ENCODE measurements at places on chromosomes 16 and 17.
A peak's percentile ranks its signal among the peaks of the same experiment; 100 is the strongest.

DNA sequence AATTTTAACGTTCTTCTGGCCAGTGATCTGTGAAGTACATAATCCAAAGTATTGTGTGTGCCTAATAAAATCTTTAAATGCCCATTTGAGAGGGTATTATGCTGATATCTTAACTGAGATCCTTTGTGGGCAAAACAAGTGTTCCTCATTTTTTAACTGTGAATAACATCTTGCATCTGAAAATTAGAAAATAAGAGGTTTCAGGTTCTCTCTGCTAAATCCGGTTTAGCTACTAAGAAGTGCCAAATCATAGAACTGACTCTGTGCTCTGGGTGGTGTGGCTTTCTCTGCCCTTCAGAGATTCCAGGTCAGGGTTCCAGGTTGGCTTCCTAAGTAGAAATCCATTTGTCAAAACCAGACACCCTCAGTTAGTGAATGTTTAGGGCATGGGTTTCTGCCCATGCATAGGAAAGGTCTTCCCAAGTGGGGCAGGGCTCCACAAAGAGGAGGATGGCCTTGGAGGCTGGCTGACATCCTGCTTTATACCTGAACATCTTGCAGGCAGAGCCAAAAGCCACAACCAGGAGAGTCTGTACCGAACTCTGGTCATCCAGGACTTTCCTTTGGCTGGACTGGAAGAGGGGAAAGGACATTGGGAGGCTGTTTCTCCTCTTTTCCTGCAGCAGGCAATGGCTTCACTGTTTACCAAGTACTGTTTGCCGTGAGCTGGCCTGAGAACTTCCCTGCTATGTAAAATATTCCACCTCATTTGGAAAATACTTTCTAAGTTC, 8.5 kb downstream of the ALDH3A2 start:
- DNase-seq, result no peak

DNA sequence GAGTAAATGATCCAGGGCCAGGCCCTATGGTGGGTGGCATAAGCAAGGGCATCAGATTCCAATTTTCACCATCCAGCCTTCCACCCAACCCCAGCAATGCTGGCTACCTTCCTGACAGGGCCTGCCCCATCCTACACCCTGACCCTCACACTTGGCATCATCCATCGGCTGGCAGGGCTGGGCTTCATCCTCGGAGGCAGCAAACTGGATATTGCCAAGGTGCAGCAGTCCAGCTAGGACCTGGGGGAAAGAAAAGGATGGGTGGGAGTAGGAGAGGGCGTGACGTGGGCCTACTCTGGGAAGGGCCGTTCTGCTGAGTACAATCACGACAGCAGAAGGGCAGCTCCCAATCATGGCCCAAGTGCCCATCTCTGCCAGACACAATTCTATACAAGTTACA, 23.5 kb downstream of the MYO19 start:
- DNase-seq, result no peak

DNA sequence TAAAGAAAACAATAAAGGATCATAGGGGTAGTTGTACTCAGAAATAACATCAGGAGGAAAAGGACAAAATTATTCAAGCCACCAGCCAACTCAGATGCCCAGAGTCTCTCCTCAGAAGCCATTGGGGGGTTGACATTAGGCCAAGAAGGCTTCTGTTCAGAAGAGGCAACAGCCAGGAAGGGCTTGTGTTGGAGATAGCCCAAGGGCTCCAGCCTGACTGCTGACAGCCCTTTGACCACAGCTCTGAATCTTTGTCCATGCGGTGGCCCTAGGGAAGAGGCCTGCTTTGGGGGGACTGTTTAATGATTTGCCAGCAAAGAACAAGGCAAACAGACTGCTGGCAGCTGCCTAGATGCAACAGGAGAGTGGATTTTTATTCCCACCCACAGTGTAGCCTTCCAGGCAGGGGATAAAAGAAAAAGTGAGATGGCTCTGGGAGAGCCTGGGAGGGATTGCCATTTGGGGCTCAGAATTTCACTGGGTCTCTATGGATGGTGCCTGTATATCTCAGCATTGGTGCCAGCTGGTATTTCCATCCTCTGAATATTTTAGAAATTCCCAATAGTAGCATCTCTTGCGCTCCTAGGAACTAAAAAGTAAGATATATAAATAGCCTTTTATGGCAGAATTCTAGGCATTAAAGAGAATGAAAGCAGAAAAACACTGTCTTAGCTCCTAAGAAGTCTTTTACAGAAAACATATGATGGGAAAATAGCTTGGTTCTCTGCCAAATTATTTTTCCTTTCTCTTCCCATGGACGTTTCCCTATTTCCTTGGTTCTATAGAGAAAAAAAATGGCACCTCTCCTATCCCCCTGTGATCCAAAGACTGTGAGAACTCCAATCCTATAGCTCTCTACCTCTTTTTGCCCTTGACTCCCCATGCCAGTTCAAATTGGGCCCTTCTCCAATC, 29.4 kb upstream of the SUPT4H1 start:
- no peak for DNase-seq

GRCh38 chr16:25374556-25374955, 116.9 kb upstream of the ZKSCAN2 start:
- DNase-seq, result no peak

- no peak for DNase-seq
Observed at GRCh38 chr16:57270221-57271062, 14.0 kb downstream of the PLLP start.

- no peak for DNase-seq
Observed at GRCh38 chr16:23745263-23745662, 9.6 kb upstream of the CHP2 start.

GRCh38 chr16:73011926-73012325, 36.0 kb downstream of the ZFHX3 start:
- no peak for DNase-seq

GRCh38 chr17:9079461-9080103, 58.3 kb downstream of the NTN1 start:
- peak; percentile 4 for DNase-seq

DNA sequence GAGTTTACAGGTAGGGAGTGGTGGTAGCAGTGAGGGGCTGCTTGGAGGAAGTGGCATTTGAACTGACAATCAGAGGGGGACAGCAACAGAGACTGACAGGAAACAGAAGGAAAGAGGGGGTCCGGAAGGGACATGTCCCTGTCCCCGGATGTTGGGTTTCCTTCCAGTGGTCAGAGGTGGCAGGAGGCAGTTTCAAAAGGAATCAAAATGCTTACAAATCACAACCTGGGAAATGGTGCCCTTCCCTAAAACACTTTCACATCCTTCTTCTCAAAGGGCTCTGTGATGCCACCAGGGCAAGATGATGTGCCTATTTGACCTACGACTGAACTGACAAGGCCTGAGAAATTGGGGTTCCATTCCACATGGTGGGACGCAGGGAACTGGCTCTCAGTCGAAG, 19.7 kb downstream of the ADGRG1 start:
- no peak for DNase-seq

DNA sequence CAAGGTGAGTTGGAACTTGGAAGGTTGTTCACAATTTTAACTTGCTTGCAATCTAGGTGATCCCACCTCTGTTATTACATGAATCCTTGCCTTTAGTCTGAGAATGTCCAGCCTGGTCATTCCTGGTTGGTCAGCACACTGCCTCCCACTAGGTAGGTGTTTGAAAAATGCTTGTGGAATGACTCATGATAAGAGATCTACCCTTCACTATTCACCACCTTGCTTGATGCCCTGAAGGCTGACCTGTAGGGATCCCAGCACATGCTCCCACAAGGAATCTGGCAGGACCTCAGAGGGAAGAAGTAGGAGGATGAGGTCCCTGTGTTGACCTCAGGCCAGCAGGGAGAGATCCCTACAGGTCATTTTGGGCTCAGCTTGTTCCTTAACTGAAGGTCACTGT, 30.2 kb upstream of the ABCA3 start:
- DNase-seq, result no peak

- no peak for DNase-seq
Observed at GRCh38 chr16:75007443-75007842, 8.6 kb downstream of the ZNRF1 start.

DNA sequence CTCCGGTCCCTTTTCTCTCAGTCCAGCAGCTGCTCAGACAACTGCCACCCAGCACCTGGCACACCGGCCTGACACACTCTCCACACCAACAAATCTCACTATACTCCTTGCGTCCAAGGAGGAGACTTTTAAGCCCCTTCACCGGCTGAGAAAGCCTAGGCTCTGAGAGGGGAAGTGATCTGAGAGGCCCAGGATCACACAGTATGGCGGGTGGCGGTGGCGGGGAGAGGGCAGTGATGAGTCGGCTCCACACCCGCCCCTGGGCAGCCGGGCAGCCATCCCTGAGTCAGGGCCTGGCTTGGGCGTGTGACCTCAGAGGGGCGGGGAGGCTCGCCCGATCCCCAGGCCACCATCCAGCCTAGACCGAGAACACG, 569 bp downstream of the FLII start:
- DNase-seq, result peak; percentile 47

DNA sequence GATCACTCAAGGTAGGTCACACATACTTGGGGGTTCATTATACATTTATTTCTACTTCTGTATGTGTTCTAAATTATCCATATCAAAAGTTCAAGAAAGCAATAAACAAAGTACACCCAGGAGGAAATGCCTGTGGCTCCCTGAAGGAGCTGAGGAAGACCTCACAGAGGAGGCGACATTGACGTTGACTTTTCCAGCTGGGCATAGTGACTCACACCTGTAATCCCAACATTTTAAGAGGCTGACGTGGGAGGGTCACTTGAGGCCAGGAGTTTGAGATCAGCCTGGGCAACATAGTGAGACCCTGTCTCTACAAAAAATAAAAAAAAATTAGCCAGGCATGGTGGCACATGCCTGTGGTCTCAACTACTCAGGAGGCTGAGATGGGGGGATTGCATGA, 16.3 kb downstream of the ITGAD start:
- DNase-seq, result no peak

DNA sequence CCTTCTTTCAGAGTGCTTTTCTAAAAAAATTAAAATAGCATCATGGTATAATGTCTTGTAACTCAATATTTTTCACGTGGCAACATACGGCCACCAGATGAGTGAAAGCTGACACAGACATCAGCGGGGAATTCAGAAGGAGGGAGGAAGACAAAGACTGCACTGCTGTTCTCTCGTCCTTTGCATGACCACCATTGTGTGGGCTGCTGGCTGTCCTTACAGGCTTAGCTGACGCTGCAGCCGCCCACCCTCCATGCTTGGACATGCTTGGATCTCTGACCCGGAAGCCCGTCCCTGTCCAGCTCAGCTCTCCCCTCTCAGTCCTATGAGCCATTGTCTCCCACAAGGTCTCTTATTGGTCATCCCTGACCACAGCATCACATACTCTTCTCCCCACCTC, 11.4 kb upstream of the MLYCD start:
- DNase-seq, result no peak

GRCh38 chr17:31902693-31903092, 1.2 kb upstream of the UTP6 start:
- no peak for DNase-seq

DNA sequence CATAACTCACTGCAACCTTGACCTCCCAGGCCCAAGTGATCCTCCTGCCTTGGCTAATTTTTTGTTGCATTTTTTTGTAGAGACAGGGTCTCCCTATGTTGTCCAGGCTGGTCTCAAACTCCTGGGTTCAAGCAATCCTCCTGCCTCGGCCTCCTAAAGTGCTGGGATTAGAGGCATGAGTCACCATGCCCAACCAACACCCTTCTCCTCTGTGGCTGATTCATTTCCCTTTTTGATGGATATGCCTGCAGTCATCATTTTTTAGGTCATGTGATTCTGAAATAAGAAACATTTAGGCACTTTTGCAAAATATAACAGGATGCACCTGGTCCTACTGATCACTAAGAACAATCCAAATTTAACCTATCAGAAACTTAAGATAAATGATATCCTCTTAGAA, 44.0 kb upstream of the YPEL2 start:
- DNase-seq, result peak; percentile 2

DNA sequence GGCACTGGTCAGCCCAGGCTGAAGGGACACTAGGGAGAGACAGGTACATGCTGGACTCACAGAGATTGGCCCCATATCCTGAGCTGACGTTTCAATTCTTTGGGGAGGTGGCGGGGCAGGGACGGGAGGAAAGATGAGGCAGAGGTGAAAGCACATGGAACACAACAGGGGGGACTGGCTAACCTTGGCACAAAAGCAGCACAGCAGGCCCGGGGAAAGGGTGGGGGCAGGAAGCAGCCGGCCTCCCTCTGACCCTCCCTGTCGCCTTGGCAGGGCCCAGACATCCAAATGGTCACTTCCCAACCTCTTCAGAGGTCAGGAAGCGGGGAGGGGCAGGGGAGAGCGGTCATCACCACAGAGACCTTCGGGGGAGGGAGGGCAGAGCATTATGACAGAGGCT, 6.6 kb downstream of the VAT1 start:
- no peak for DNase-seq

DNA sequence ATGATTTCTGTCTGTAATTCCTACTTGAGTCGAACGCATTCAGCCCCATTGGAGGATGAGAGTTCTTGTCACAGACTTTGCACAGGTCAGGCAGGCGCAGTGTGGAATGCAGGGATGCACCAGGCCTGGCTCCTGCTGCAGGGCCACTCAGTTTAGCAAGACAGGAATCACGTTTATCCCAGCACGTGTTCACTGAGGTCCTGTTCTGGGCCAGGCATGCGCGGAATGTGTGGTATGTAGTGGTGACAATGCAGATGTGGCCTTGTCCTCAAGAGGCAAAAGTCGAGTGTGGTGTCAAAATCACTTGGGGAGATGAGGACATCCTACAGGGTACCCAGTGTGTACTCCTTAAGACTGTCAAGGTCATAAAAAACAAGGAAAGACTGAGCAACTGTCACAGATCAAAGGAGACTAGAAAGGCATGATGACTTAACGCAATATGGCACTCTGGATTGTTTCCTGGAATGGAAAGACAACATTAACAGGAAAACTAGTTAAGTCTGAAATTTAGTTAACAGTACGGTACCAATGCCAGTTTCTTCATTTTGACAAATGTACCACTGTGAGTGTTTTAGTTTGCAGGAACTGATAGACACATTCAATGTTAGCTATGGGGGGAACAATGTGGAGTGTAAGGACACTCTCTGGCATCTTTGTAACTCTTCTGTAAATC, 121.5 kb upstream of the ADAMTS18 start:
- no peak for DNase-seq

- DNase-seq, result no peak
Observed at GRCh38 chr17:59901604-59902003, 8.7 kb downstream of the RPS6KB1 start.

GRCh38 chr17:61416211-61416539, 16.5 kb downstream of the TBX2 start:
- DNase-seq, result no peak

GRCh38 chr17:50252781-50253180, 21.5 kb upstream of the TMEM92 start:
- DNase-seq, result no peak

GRCh38 chr17:30345527-30346075, 11.7 kb upstream of the TMIGD1 start:
- no peak for DNase-seq

DNA sequence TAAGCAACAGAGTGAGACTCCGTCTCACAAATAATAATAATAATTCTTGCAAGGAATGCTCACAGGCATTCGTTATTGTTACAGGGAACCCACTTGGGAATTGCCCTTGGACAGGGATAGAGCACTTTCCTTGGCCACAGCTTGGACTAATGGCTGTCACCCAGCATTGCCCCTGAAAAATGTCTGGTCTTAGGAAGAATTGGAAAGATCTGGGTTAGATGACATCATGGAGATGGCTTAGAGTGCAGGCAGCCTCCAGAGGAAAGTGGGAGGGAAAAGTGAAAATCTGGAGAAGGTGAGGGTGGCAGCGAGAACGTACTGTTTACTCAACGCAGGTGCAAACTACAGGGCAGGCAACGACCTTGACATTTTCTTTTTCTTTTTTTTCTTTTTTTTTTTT, 59.3 kb upstream of the MRTFB start:
- DNase-seq, result no peak

- DNase-seq, result no peak
Observed at GRCh38 chr17:19331134-19331533, 31.4 kb downstream of the B9D1 start.

GRCh38 chr17:31674305-31674704, 184.7 kb downstream of the COPRS start:
- DNase-seq, result no peak
